ENCODE measurements at places on chromosomes 6 and 20. TPM values are rescaled to one million over a fixed set of nuclear protein-coding genes. Genes with fewer than 3 reads are reported as not detected.

DNA sequence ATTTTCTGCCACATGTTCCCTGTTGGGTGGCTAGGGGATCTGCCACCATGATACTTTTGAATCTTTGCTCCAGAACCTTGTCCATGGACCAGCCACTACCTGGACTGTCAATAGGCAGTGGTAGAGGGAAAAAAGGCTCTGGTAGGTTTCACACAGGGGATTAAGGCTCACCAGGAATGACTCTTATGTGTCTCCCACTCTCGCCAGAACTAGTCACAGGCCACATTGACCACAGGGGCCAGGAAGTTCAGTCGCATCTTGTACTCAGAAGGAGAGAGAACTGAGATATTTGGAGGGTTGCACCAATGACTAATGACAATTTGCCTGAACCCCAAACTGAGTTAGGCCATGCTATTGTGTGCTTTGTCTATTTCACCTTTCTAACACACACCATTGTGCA lies 23.6 kb upstream of the APCDD1L start:
- no peak for DNase-seq

DNA sequence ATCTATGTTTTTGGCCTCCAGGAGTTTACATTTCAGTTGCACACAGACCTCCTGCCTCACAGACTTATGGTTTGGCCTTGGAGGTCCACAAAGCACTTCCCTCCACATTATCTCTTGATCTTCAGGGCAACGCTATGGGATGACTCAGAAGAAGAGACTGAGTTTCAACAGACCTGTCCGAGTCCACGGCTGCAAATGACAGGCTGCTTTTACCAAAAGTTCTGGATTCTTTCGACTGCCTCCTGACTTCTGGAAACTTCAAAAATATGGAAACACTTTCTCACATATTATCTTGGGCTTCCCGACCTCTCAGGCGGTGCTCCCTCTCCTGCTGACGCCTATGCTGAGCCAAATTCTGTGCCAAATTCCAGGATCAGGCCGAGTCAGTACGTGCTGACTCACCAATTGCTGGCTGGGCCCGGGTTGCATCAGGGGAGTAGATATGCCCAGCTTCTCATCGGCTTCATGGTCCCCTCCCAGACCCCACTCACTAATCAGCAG lies 190.2 kb downstream of the BMP7 start:
- no peak for DNase-seq

- DNase-seq: no peak
Measured at GRCh38 chr6:21354805-21355238, 238.7 kb upstream of the SOX4 start.

DNA sequence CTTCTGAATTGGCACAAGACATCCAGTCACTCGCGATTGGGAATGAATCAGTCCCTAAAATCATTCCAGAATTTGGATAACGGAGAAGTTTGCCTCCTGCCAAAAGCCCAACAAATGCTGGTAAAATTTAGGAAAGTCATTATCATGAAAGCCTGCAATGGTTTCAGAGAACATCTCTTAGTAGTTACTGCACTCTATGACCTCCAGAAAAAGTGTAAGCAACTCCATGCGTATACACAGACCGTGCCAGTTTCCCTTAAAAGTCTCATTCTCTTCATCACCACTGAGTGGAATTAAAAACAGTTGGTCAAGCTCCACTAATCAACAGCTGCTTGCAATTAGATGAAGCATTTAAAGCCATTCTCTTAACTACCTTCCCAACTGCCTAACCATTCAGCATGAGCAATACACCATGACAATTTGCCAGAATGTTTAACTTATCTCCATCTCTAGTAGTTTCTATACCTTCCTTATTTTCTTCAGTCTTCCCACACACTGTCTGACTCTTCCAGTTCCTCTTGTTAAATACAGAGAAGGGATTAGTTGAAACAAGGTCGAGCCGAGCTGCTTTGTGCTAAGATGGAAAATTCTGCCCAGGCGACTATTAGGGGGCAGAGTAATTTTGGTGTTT lies 183.6 kb upstream of the PRDM1 start:
- no peak for DNase-seq

DNA sequence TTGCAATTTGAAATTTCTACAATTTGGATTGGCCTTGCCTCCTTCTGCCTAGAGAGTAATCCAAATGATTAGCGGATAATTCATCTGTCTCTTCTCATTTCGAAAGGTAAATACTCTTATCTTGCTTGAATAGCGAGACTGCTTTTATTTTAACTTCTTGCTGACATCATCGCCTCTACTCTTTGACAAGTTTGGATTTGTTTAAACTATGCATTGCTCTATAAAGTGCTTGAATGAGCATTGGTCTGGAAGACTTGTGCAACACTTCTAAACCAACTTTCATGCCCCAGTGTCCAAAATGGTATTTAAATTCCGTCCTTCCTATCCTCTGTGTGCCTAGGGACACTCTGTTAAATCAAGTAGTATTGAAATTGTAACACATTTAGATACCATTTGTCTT lies 384.1 kb upstream of the SLC35B3 start:
- no peak for DNase-seq

GRCh38 chr20:24690408-24690807 lies 221.0 kb downstream of the SYNDIG1 start:
- no peak for DNase-seq

Gene DOK5
- polyA plus RNA-seq: 1.0 TPM

DNA sequence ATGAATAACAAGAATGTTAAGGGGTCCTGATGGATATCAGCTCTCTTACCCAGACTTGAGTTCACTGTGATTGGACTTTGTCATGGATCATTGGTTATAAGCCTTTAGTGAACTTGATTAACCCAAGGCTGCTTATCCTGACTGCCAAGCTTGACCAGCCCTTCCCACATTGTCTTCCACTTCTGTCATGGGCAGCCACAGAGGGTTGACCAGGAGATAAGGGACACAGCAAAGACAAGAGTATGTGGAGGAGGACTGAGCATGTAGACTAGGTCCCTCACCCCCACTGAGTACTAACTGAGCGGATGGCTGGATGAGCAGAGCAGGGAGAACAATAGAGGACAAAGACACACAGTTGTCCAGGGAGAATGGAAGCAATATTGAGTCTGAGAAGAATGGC lies 52.5 kb downstream of the FAXC start:
- no peak for DNase-seq

DNA sequence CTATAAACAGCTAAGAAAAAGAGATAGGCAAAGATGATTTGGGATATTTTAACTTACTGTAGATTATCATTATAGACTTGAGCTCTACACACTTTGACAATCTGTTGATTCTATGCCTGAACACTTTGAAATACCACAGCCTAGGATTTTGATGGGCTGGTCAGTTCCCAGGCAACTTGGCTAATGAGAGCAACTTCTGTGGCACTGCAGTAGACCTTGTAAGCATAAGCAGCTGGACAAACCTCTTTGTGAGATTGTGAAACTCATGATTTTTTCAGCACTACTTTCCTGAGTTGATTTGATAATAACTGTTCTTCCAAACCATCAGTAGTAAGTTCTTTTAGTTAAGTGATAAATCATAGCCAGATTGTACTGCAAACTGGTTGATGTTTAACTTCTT lies 27.1 kb upstream of the ELOVL5 start:
- no peak for DNase-seq

Gene DUSP15
- polyA plus RNA-seq: 1.6 TPM

Gene LY6G6F
- polyA plus RNA-seq: not detected

DNA sequence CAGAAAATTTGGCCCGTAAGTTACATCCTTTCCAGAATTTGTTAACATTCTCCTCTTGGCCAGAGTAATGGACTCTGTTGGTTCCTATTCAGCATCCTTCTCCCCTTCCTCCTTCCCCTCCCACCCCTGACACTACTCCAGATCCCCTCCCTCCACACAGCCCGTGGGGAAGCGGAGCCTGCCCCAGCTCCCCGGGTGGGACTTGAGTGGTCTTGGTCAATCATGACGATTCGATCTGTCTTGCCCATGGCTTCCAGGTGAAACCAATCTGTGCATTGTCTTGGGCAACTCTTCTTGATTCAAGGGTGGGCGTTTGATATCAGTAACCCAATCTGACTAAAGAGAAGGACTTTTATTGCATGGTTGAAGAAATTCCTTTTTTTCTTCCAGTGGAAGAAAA lies 143.9 kb downstream of the ANKRD60 start:
- no peak for DNase-seq

DNA sequence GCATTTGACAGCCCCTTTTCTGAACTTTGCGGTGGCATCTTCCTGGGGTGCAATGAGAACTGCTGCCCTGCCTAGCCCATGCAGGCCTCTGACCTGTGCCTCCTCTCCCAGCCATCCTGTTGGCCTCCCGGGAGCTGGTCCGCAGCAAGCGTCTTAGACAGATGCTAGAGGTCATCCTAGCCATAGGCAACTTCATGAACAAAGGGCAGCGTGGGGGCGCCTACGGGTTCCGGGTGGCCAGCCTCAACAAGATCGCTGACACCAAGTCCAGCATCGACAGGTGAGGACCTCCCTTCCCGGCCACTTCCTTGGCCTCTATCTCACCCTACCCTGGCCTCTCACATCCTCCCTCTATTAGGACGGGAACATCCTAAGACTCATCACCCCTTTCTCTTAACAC lies 37.6 kb downstream of the MOCS1 start:
- no peak for DNase-seq

- no peak for DNase-seq
Measured at GRCh38 chr6:168804331-168804730, 363.3 kb downstream of the SMOC2 start.

DNA sequence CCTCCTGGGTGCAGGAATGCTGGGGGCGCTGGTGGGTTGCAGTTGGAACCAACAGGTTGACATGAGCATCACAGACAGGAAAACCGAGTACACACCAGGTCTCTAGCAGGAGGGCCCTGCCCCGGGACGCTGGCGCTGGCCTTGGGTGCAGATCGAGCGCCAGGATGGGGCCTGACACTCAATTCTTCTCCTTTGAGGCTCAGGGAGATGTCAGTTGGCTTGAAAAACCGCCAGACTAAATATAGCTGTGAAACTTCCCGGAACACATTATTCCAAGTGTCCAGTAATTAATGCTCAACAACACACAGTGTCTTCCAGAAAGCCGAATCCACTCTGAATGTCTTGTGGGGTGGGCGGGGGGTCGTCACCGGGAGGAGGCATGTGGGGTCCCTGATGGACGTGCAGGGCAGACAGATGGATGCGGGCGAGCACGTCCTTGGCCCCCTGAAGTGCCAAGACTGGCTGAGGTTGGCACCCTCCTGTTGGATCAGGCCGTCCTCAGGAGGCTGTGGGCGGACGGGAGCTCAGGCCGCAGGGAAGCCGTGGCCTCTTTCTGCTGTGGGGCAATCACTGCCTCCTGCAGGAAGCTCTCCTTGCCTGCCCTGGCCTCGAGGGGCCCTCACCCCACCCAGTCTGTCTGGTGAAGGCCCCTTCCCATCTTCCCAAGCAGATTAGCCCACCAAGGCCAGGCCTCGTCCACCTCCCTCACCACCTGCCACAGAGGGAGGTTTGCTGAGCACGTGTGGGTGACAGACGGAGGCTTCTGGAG lies 19.4 kb upstream of the GATA5 start:
- DNase-seq: no peak

Measured in thymus (tissue), 14 donors.